RCC 7860 (cell line): ENCODE measurements at places on chromosomes 6 and 20.

DNA sequence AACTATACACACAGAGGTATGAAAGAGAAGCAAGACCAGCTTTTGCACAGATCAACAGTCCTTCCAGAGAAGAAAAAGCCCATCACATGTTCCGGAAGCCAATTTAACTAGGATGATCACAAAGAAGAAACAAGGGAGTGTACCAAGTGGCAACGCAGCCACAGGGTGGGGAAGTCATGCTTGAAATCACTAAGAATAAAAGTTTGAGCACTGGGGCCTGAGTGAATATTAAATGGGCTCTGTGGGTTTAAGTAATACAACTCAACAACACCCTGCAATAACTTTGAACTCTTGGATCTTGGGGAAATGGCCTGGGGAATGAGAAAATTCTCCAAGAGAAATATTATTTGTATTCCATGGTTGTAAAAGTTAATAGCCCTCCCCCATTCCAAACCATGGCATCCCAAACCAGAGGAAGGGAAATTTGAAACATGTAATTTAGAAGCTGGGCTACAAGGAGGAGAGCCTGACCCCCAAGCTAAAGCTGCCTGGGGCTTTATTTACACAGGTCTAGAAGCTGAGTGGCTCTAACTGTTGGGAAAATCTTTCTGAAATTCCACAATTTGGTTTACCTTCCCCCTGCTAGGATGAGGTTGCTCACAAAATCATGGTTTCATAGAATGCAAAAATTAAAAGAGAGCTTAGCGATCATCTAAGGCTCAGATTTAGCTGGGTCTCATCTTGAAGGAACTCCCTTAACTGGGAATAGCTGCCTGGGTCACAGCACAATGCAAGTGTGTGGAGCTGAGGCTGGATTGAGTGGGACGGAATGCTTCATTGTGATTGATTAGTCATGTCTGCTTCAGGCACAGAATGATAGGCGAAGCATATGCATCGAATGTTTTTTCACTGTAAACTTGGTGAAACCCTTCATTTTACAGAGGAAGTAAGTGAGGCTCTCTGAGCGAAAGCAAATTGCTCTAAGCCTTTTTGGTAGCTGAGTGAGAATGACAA lies 143.6 kb downstream of the BMP7 start:
- DNase-seq: no peak

- no peak for DNase-seq
Observed at GRCh38 chr6:157787080-157787479, 36.0 kb upstream of the SNX9 start.

DNA sequence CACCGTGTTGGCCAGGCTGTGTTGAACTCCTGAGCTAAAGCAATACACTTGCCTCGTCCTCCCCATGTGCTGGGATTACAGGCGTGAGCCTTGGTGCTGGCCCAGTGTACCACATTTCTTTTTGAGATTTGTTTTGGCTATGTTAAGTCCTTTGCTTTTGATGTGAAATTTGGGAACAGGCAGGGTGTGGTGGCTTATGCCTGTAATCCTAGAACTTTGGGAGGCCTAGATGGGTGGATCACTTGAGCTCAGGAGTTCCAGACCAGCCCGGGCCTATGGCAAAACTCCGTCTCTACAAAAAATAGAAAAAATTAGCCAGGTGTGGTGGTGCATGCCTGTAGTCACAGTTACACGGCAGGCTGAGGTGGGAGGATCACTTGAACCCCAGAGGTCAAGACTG lies 40.2 kb downstream of the GINS1 start:
- DNase-seq: no peak

DNA sequence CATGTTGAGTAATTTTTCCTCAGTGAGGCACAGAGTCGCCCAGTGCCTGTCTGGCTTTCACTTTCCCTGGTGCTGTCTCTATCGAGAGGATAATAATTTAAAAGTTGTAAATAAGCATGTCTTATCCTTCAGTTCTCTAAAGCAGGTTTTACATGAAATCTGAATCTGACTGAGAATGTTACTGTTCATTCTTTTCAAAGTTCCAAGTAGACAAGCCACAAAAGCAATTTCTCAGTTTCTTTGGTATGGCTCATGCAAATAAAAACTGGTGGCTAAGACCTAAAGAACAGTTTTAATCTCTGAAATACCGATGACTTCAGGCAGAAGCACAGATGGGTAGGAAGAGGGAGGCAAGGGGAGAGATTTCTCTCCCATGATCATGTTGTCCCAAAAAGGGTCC lies 87.6 kb upstream of the GCM1 start:
- no peak for DNase-seq

DNA sequence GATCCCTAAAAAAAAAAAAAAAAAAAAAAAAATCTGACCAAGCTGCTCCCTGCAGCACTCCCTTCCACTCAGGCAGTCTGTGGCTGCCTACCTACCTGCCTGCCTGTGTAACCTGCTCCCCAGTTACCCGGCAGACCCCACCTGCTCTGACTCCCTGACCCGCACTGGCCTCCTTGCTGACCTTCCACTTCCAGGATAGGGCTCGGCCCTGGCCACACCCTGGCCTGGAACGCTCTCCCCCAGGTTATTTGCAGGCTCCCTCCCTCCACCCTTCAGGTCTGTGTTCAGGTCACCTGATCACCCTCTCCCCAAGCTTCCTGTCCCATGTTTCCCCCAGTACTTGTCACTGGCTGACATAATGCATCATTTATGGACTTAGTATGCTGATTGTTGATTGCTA lies 134.3 kb downstream of the SLC23A2 start:
- DNase-seq: no peak

DNA sequence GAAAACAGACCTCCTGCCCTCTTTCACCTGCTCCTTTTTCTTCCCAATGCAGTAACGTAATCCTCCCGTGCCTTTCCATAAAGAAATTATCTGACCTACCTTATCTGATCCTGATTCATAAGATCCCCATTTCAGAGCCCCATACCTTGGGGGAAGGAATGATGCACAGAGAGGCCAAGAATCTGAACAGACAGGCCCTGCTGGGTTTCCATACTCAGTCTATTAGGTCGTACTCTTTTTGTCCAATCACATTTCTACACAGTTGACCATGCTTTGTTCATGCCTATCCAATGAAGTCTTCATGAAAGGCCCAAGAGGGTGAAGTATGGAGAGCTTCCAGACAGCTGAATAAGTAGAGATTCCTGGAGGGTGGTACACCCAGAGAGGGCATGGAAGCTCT lies 25.3 kb downstream of the SRPK1 start:
- DNase-seq: no peak
